ENCODE measurements at places on chromosomes 1 and 21. TPM values are rescaled to one million over a fixed set of nuclear protein-coding genes. Genes with fewer than 3 reads are reported as not detected.

Gene BGLAP
- not detected for total RNA-seq

Gene ATP1A2
- not detected for total RNA-seq

Gene TNFSF4
- not detected for total RNA-seq

DNA sequence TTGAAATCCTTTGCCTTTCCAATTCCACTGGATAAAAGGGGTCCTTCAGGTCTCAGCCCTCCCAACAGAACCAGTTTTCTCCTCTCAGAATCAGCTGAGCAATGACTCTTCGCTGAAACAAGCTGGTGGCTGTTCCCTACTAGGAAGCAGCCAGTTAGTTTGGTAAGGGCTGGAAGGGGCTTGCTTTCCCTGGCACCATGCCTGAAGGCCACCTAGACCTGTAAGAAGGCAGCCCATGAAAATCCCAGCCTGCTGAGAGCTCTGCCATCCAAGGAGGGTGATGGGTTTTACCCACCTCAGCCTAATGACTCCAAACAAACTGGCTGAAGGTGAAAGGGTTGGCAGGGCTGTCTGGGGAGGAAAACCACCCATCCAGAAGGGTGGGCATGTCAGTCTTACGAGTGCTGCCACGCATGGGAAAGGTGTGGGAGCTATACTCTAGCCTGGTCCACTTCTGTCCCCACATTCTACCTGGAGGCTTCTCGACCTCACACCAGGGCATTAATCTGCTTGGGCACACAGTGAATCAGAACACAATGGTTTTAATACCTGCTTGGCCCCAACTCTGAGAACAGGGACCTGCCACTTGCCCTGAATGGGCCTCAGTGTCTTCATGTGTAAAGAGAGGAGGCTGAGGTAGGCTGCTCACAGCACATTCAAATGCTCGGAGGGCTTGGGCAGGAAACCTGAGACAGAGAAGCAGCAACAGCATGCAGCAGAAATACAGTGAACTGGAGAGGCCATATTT lies 53.0 kb downstream of the CD46 start:
- DNase-seq: no peak

DNA sequence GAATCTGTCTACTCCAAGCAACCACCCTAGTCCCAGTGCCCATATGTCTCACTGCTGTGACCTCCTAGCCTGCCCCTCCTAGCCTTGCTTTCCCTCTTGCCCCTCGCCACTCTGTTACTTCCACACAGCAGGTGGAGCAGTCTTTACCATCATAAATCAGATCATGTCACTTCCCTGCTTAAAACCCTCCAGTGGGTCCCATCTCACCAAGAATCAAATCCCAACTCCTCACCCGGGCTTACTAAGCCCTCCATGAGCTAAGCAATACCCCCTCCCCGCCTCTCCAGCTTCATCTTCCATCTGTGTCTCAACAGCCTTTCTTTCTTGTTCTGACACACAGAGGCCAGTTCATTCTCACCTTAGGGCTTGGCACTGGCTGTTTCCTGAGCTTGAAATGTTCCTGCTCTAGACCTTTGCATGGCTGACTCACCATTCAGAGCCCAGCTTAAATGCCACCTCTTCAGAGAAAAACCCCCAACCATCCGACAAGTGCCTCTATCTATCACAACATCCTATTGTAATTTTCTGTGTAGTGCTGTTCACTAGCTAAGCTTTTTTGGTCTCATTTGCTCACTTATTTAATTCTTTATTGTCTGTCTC lies 22.3 kb downstream of the KNCN start:
- no peak for DNase-seq

Data from MG63 (cell line).